ENCODE measurements at places on chromosomes 11 and 22.

GRCh38 chr11:39327302-39327701 is 2132.2 kb downstream of the LRRC4C start:
- DNase-seq = no peak

- DNase-seq = no peak
Measured at GRCh38 chr22:28734393-28734792, 7.2 kb downstream of the CHEK2 start.

DNA sequence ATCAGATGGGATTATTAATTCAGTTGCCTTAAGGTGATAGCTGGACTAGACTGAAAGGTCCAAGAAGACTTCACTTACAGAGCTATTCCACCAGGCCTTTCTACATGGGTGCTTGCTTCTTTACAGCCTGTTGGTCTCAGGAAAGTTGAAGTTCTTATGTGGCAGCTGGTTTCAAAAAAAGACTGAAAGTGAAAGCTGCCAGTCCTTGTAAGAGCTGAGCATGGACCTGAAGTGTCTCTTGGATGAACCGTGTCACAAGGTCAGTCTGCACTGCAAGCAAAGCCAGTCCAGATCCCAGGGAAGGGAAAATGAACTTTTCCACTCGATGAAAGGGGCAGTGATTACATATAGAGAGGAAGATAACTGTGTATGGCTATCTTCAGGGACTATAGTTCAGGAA is 201.5 kb upstream of the LUZP2 start:
- peak; percentile 15 for DNase-seq

GRCh38 chr11:67354075-67355022 is 1.0 kb upstream of the POLD4 start:
- DNase-seq = peak; percentile 97

- DNase-seq = peak; percentile 74
Measured at GRCh38 chr11:108912581-108912980, 247.7 kb downstream of the DDX10 start.

- DNase-seq = no peak
Measured at GRCh38 chr22:19398206-19398605, 33.3 kb downstream of the HIRA start.

DNA sequence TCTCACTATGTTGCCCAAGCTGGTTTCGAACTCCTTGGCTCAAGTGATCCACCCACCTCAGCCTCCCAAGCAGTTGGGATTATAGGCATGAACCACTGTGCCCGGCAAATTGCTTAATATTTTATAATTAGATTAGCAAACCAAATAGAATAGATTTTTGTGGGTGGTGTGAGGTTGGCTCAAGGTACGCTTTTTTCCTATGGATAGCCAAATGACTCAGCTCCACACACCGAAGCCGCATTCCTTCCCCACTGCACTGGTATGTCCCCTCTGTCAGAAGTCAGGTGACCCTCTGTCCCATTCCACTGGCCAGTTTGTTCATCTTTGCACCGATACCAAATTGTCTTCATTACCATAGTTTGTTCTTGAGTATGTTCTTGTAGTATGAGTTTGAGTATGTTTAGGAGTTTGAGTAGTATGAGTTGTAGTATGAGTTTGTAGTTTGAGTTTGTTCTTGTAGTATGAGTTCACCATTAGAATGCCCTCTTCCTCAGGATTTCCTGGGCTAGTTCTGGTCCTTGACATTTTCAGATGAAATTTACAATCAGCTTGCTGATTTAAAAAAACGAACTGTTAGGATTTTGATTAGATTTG is 19.4 kb downstream of the SUSD2 start:
- peak; percentile 48 for DNase-seq

DNA sequence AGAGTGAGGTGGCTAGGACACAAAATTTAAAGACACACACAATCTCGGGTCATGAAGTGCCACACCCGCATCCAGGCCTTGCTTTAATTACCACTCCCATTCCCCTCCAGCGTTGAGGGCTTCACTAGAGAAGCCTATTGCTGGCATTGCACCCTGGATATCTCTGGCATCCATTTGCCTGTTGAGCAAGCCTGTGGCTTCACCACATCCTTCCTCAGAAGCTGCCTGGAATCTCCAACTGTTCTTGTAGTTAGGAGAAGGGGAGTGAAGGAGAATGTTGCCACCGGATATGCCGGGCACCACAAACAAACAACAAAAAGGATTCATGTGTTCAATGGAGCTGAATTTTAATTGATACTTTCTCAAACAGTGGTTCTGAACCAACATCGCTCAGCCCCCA is 34.4 kb upstream of the RCN1 start:
- DNase-seq = no peak

DNA sequence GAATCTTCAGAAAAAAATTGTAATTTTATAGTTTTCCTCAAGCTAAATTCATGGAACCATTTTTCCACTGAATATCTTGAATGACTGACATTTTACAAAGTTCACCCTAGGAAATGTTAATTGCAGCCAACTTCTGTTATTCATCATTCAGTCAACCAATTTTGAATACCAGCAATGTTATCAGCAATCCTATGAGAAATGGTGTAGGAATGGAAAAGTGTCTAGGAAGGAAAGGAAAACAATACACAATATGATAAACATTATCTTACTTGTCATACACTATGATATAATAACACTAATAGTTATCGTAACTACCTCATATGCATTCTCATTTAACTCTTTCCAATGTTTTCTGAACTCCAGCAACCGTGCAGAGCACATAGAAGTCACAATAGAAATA is 790.5 kb upstream of the LRRC4C start:
- no peak for DNase-seq

Measured in brain microvascular endothelial cell (primary cell).